ENCODE measurements at places on chromosomes 3 and 15.
A peak's percentile ranks its signal among the peaks of the same experiment; 100 is the strongest.

DNA sequence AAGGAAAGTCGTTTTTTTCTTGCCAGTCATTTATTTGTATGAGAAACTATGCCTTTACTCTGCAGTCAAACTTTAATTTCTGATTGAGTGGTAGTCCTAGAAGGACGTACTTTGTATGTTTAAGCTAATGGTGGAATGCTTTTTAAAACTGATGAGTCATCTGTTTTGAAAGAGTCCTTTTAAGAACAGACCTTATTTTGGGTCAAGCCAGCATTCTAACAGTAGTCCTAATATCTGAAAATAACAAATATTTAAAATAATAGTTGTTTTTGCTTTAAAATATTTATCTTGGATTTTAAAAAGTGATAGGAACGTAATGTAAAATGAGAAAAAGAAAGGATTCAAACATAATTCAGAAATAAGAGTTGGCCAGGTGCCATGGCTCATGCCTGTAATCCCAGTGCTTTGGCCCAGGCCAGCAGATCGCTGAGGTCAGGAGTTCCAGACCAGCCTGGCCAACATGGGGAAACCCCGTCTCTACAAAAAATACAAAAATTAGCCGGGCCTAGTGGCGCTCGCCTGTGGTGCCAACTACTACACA is 1.3 kb upstream of the LRRC58 start:
- DNase-seq, result peak; percentile 62

DNA sequence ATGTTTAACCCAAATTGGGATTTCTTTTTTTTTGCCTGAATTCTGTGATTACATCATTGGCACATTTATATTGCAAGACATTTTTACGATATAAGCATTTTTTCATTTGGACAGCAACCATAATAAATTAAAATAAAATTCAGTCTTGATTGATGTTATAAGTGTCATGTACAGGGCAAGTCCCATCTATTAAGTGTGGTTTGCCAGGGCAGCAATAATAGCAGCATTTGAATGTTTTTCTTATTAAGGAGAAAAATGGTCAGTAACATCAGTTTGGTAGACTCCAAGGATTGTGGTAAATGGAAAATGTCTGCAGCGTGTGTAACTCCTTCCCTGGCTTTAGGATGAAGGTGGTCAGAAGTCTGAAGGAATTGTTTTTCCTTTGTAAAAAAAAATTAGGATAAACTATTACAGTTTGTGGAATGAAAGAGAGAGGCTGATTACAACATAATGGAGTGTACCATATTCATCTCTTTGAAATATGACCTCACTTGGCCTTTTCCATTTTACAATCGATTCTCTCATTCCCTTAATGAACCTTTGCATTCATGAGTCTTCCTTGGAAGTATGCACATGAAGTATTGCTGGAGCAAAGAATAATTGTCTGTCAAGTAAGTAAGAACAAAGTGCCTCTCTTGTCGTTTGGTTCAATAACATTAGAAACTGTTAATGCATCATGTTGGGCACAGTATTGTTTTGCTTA is 405.4 kb upstream of the THRB start:
- DNase-seq, result no peak

- no peak for DNase-seq
Observed at GRCh38 chr3:171640520-171641412, 169.5 kb downstream of the PLD1 start.

DNA sequence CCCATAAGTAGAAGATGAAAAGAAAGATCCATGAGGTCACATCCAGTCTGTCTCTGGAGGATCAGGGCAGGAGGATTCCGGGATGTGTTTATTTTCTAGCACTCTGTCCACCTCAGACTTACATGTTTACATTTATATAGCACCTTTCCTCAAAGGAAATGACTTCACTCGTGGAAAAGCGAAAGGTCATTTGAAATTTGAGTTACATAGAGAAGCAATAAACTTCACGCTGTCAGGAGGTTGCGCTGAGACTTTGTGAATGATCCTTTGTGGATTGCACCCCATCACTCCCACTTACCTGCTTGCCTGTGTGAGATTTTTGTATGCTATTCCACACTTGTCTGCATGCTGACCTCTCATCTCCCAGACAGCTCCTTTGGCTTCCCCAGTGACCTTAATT is 540.5 kb downstream of the AGBL1 start:
- DNase-seq, result no peak

DNA sequence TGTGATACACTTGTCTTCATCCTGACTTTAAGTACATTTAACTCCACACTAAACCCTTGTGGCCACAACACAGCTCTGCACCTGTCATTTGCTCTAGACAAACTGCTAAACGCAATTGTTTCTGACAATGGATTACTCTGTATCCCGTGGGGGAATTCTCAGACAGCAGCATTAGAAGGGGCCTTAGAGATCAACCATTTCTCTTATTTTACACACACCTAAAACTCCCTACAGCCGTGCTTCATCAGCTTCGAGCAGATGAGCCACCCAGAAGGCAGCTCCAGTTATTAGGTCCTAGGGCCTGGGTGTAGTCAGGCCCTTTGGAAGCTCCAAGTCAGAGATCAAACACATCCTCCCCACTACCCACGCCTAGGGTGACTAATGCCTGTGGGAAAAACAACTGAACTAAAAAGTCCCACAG is 1.3 kb upstream of the IL12A start:
- no peak for DNase-seq

- DNase-seq, result no peak
Observed at GRCh38 chr15:100241572-100242482, 99.9 kb downstream of the ADAMTS17 start.

DNA sequence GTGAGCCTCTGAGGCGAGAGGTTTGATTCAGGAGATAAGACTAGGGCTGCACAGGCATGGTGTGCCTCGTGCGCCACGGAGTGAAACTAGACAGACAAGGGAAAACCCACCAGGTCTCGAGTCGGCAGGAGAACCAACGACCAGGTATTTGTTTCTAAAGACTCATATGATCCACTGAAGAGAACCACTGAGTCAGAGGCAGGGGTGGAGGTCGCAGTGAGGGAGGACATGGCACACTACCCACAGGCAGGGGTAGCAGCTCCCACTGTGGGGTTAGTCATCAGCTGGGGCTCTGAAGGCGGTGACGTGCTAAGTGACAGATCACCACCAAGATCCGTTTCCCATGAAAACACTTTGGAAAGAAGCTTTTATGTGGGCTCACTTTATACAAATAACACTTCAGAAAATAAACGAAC is 45.7 kb downstream of the CHSY1 start:
- DNase-seq, result no peak

All from hematopoietic multipotent progenitor cell treated with erythropoietin and hydrocortisone succinate and interleukin-3 and kit ligand, for 15 days (in vitro differentiated cells).